ENCODE measurements at places on chromosomes 16 and 17. TPM values are rescaled to one million over a fixed set of nuclear protein-coding genes. Genes with fewer than 3 reads are reported as not detected.
A peak's percentile ranks its signal among the peaks of the same experiment; 100 is the strongest.

ADAMTS18 gene
- 2.9 TPM for total RNA-seq

GRCh38 chr17:56157845-56158244, 4.6 kb downstream of the ANKFN1 start:
- no peak for ATAC-seq

DNAH9 gene
- 5.1 TPM for total RNA-seq

DNA sequence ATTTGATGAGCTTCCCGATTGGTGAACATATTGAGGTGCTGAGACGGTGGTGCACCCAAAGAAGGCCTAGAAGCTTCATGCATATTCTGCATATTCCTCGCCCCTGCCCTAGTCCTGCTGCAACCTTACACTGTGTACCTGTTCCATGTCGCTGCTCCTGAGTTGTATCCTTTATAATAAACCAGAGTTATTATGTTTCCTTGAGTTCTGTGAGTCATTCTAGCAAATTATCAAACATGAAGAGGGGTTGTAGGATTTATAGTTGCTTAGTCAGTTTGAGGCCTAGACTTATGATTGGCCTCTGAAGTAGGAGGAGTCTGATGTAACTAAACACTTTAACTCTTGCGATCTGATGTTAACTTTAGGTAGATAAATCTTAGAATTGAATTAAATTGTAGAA, 436.8 kb downstream of the CA10 start:
- peak; percentile 71 for ATAC-seq

GRCh38 chr17:19316761-19317358, 45.7 kb downstream of the B9D1 start:
- peak; percentile 0 for ATAC-seq

RNF227 gene
- 3.8 TPM for total RNA-seq

DNA sequence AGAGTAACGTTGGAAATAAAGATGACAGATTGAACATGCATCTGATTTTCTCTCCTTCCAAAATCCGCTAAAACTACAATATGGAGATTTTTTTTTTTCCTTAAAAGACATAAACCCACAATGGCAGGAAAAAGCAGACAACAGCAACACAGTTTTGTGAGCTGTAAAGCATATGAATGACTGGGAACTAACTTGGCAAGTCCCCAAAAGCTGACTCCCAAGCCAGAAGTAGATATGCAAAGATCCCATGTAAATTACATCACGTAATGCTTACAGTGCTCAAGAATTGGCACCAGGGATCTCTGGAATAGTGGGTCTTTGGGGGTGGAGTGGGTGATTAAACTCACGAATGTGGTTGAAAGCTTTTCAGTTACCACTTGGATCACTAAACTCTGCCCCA, 106.6 kb downstream of the ELAC2 start:
- ATAC-seq = peak; percentile 67

XAF1 gene
- 7.3 TPM for total RNA-seq

TAT gene
- total RNA-seq = 0.11 TPM

OR2C1 gene
- total RNA-seq = 0.34 TPM

CPSF4L gene
- not detected for total RNA-seq

- ATAC-seq = no peak
These were observed 29.4 kb downstream of the C16orf87 start for GRCh38 chr16:46801428-46802049.

CUEDC1 gene
- 12.2 TPM for total RNA-seq

FNDC8 gene
- total RNA-seq = 0.20 TPM

GRCh38 chr17:202501-202951, 21.1 kb upstream of the DOC2B start:
- ATAC-seq = no peak

CNGB1 gene
- 0.22 TPM for total RNA-seq

GRCh38 chr17:21165922-21166594, 39.3 kb downstream of the DHRS7B start:
- no peak for ATAC-seq

MAFG gene
- 8.3 TPM for total RNA-seq

DNA sequence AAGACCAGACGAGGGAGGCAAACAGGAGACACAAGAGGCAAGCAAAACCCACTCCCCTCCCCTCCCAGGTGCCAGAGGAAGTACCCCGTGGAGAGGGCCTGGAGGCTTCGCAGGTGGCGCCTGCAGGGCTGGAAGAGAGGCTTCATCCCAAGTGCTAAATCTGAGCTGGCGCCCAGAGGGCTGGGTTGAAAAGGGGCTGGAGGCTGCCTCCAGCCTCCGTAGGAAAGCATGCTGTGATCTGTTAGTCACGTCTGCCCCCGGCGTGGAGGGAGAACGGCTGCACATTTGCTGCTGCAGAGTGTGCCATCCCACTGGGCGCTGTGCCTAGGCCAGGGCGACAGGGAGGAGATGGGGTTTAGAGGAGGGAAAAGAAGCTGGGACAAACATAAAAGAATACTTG, 16.9 kb downstream of the RPH3AL start:
- no peak for ATAC-seq

TNFRSF17 gene
- total RNA-seq = not detected

DNA sequence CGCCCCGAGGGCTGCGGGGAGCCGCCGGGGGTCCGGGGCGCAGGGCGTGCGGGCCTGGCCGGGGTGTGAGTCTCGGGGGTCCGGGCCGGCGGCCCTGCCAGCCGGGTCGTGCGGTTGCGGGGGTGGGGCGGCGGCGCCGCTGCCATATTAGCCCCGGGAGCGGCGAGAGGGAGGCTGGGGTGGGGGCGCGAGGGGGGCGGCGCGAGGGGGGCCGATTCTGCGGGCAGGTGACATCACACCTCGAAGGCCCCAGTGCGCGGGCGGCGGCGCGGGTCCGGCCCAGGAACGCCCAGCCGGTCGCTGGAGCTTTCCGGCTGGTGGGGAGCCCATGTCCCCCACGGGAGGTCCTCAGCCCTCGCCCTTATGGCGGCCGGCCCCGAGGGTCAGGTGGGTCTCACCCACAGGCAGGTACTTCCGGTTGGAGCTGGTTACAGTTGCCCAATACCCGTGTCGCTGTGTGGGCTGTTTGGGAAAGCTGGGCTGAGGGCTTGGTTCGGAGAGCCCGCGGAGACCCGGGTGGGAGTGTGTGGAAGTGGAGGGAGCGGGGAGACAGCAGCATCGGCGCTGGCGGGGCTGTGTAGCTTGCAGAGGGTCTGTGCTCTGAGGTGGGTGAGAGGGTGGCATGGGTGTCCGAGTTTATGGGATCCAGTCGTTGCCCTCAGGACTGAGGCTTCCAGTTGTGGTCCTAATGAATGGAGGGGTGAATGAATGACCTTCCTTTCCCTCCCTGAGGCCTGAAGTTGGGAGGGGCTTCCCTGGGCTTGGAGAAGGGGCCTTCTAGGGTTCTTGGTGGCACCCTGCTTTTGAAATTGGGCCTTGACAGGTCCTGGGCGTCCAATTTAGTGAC, 804 bp downstream of the ATP6V0C start:
- ATAC-seq = peak; percentile 2

- ATAC-seq = no peak
These were observed 16.9 kb downstream of the STXBP4 start for GRCh38 chr17:54985476-54985875.

IL17C gene
- 0.16 TPM for total RNA-seq

ATP6V0C gene
- 73.7 TPM for total RNA-seq

- peak; percentile 98 for ATAC-seq
These were observed 38.2 kb upstream of the NUDT7 start for GRCh38 chr16:77684181-77684526.

GRCh38 chr16:24990803-24991202, 24.4 kb downstream of the ARHGAP17 start:
- no peak for ATAC-seq
